Iris pigment epithelial cell (primary cell): ENCODE measurements at places on chromosomes 3 and 15.
A peak's percentile ranks its signal among the peaks of the same experiment; 100 is the strongest.

DNA sequence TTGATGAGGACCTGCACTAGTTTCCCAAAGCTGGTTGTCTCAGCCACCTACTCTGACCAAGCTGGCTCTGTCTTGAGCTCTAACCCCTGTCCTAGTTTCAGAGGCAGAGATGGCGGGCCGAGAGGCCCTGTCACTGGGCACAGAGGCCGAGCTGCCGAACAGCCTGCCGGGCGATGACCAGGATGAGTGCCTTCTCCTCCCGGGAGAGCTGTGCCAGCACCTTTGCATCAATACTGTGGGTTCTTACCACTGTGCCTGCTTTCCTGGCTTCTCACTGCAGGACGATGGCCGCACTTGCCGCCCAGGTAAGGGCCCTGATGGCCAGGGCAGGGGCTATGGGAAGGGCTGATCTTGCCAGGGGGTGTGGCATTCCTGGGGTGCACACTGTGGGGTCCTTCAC lies 69.1 kb downstream of the FBLN2 start:
- no peak for DNase-seq

- no peak for DNase-seq
Measured at GRCh38 chr3:139414608-139415224, 25.3 kb upstream of the COPB2 start.

DNA sequence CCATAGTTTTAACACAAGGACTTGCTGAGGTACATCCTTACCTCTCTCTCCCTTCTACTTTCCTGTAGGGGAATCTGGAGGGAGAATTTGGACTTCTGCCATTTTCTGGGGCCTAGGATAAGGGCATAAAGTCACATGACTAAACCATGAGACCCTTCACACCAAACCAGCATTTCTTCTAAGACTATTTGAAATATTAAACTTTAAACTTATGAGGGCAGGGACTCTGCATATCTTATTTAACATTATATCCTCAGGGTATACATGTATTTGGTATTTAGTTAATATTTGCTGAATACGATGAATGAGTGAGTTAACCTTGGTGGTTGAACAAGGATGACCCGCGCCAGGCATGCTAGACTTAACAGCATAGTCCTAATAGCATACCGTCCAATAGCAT lies 63.4 kb downstream of the USP13 start:
- DNase-seq, result no peak

DNA sequence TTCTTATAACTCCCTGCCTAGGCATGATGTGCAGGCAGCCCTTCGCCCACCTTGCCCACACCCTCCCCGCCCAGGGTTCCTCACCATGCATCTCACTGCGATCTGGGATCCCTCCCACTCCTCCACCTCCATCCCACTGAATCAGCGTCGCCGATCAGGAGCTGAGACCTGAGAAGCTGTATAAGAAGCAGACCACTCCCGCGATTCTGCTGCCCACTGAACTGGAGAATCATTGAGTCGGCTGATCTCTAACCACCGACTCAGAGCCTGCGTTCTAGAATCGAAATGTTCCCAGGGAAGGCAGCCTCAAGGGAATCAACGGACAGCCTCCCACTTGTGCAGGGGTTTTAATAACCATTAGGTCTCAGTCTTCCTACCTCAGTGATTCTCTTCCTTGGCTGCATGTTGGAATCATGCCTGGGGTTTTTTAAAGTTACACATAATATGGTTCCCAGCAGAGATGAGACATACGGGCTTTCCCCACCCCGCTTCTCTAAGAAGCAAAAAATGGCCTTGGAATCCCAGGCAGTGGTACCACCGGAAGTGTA lies 60.2 kb downstream of the TMEM44 start:
- peak; percentile 77 for DNase-seq

GRCh38 chr3:76582632-76583378 lies 457.1 kb upstream of the ROBO2 start:
- no peak for DNase-seq

- DNase-seq, result no peak
Measured at GRCh38 chr3:41464858-41465257, 265.6 kb downstream of the CTNNB1 start.

DNA sequence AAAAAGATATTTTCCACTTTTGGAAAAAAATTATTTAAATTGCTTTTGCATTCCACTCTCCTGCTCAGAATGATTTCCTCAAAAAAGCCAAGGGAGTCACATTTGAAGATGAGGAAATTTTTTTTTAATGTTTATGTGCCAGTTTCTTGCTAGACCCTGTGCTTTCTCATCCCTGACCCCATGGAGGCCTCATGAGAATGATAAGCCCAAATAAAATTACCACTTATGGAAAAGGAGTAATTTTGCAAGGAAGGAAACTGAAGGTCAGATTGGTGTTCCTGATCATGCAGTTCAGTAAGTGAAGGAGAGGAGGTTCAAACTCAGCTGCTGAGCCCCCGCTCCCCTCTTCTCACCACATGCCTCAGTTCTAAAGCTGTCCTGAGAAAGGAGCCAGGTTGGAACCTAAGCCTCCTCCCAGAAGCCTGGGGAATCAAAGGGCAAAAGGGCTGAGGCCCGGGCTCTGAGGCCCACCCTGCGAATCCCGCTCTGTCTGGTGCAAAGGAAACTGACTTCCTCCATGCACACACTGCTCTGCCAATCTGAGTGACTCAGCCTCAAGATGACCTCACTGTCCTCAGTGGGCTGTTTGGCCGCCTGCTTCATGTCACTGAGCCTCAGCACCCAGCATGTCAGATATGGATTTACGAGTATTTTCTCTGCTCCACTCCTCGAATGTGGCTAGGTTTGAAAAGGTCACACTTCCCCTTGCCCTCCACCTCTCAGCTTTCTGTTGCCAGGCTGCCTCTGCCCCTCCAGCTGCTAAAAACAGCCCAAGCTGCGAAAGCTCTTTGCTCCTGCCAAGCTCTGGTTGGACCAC lies 56.9 kb upstream of the FLNB start:
- DNase-seq, result peak; percentile 88

DNA sequence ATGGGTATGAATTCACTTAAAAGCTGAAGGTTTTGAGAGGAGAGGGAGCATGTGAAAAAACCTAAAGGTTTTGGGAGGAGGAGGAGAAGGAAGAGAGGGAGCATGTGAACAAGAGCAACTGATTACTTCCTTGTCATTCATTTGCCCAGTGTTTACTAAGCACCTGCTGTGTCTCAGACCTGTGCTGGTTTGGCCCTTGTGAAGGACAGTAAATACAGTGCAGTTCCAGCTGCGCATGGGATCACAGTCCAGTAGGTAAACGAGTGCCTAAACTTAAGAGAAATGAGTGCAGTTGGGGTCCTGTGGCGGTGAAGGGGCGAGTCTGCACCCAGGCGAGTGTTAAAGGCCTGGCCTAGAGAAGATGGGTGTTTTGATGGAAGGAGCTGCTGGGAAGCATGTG lies 38.6 kb downstream of the IGF1R start:
- no peak for DNase-seq

GRCh38 chr3:42849017-42849416 lies 26.7 kb downstream of the CYP8B1 start:
- DNase-seq, result no peak

DNA sequence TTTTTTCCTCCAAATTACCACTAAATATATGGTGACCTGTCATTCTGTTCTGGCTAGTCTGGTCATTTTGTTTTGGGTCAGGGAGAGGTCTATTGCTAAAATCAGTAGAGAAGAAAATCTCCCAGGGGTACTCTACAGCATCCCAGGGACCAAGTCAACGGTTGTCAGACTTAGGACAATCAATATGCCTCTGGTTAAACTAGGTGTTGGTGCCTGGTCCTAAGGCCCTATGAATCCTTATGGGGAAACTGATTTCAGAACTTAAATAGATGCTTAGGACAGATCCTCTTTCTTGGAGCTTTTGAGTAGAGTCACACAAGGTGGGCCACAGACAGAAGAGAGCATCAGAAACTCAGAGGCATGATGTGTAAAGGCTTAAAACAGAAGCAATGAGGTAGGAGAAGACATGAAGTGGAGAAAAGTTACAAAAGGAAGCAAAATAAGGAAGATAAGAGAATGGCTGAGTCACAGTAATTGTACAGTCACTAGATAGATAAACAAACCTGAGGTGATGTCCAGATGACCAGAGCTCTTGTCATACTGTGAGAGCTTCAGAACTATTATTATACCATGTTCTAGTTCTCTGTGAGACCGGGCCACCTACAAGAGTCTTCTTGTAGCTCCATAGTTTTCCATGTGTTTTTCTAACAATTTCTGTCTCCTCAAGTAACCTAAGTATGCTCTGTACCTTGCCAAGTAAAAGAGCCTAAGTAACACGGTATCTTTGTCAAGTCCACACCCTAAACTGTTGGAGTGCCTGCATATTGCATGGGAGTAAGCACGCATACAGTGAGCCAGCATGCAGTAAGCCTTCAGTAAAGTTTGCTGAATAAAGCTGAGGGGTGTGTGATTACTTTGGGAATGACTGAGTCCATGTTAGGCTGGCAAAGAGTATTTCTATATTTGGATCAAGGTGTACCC lies 44.6 kb upstream of the LEKR1 start:
- DNase-seq, result peak; percentile 58

DNA sequence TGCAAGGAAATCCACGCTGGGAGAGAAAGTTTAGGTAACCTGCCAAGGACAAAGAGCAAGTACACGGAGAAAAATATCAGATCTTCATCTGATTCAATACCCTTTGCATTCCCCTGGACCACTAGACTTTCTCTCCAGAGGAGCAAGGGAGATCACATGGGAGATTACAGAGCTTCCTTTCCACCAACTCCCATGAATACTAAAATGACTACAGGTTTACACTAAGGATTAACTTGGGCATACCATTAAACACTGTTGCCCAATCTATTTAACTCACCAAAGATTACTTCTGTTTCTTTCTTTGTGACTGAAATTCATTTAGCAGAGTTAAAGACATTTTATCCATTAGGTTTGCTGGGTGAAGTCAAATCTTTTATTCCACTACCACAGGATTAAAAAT lies 71.2 kb downstream of the RYK start:
- peak; percentile 76 for DNase-seq

GRCh38 chr3:67381667-67382272 lies 272.6 kb downstream of the SUCLG2 start:
- DNase-seq, result peak; percentile 44

- no peak for DNase-seq
Measured at GRCh38 chr3:171345107-171345843, 114.9 kb downstream of the TNIK start.

DNA sequence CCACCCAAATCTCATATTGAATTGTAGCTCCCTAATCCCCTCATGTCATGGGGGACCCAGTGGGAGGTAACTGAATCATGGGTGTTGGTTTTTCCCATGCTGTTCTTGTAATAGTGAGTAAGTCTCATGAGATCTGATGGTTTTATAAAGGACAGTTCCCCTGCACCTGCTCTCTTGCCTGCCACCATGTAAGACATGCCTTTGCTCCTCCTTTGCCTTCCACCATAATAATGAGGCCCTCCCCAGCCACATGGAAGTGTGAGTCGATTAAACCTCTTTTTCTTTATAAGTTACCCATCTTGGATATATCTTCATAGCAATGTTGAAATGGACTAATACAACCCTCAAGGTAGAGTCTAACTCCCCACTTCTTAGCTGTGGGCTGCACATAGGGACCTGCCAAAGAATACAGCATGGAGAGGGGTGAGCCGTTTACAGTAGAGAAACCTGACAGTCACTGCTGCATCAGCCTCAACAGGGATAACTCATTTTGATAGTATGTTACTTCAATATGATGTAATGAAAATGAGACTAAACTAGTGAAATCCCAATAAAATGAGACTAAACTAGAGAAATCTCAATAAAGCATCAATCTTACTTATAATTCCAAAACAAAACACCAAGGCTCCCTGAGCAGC lies 117.3 kb downstream of the TNIK start:
- DNase-seq, result no peak

DNA sequence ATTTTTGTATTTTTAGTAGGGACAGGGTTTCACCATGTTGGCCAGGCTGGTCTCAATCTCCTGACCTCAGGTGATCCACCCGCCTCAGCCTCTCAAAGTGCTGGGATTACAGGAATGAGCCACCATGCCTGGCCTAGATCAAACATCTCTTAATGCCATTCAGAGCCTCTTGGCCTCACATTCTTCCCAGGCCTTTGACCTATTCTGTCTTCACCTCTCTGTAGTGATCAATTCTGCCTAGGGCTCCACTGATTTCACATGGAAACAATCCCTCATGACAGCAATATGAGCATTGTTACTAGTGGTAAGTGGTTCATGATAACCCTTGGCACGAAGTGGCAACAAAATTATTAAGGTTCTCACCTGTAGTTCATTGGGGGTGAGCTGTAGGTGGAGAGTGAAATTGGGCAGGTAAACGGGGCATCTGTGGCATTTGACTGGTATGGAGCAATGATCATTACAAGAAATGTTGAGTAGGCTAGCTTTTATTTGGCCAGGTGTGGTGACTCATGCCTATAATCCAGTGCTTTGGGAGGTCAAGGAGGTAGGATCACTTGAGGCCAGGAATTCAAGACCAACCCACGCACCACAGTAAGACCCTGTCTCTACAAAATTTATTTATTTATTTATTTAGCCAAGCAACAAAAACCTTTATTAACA lies 4.8 kb upstream of the ARPIN start:
- no peak for DNase-seq

GRCh38 chr3:13495921-13496723 lies 16.0 kb downstream of the HDAC11 start:
- peak; percentile 75 for DNase-seq

- DNase-seq, result no peak
Measured at GRCh38 chr15:75095594-75095993, 72.2 kb downstream of the PPCDC start.

GRCh38 chr15:89423981-89424380 lies 72.4 kb downstream of the RHCG start:
- DNase-seq, result no peak

DNA sequence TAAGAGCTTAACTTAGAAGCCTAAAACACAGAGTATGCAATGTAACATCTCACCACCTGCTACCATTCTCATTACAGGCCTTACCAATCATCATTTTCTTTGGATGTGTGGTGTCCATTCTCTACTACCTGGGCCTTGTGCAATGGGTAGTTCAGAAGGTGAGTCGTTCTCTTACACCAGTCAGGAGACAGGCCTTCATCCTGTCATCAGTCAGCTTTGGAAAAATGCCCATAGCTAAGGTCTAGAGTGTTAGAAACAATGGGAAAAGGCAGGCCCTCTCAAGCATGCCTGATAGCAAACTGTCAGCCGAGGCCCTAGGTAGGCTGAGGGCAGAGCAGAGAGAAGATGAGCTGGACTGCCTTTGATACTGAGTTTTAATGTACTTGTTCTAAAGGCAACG lies 13.5 kb downstream of the SLC28A2 start:
- no peak for DNase-seq

GRCh38 chr3:7779331-7779730 lies 722.3 kb upstream of the LMCD1 start:
- peak; percentile 7 for DNase-seq

- peak; percentile 99 for DNase-seq
Measured at GRCh38 chr3:72938471-72939265, 50.8 kb downstream of the GXYLT2 start.

- DNase-seq, result no peak
Measured at GRCh38 chr3:143332026-143332425, 212.5 kb downstream of the CHST2 start.

DNA sequence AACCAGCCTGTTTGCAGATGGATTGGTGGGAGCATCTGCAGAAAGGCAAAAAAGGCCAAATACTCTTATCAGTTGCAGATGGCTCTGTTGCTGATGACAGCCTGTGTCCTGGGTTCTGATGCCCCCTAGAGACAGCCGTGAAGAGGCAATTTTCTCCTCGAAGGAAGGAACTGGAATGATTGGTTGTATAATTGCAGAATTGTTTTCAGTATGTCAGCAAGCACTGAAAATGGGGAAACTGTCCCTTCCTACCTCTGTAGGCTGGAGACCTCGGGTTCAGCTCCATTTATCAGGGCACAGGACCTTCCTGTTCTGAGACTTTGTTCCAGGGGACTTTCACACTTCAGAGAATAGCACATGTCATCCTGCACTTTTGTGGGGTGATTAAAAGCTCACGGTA lies 103.0 kb downstream of the PGPEP1L start:
- peak; percentile 79 for DNase-seq

- DNase-seq, result no peak
Measured at GRCh38 chr3:131140891-131141290, 114.2 kb downstream of the NEK11 start.
